ENCODE measurements at places on chromosomes 5 and 9.

DNA sequence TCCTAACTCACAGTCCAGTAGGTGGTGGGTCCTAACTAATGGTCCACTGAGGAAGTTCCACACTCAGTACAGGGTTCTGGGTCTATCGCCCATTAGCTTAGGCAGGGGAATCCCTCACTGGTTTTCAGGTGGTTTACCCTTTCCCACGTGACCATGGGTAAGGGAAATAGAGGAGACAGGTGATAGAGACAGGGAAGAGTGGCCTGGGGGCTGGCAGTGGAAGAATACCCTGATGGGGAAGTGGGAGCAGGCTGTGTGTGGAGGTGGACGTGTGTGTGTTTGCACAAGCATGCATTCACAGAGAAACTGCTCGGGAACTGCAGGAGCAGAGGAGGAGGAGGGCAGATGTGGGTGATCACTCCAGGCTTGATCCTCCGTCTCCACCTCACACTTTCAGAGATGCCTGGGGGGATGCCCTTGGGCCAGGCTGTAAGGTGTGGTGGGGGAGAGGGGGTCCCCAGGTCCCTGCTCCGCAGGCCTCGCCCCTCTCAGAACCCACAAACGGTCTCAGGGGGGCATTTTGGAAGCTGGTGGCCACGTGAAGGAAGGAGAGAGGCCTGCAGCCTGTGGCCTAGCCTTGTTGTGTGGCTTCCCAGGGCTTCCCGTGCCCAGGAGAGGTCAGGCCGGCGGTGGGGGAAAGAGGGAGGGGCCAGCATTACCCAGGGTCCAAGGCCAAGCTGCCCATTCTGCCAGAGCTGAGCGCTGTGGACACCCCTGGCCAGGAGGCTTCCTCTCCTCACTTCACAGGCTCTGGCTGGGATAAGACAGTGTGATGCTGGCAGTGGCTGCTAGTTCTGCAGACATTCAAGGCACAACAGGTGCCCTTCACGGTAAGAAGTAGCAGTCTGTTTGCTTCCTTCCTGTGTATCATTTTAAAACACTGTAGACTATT is 80.0 kb downstream of the OTULIN start:
- DNase-seq: no peak

- DNase-seq: no peak
These were observed 244.0 kb downstream of the SEC61B start for GRCh38 chr9:99466104-99466503.

GRCh38 chr5:61933787-61934626 is 372.0 kb upstream of the KIF2A start:
- DNase-seq: peak; percentile 1

- DNase-seq: no peak
These were observed 12.4 kb downstream of the CDC37L1 start for GRCh38 chr9:4691795-4692194.

DNA sequence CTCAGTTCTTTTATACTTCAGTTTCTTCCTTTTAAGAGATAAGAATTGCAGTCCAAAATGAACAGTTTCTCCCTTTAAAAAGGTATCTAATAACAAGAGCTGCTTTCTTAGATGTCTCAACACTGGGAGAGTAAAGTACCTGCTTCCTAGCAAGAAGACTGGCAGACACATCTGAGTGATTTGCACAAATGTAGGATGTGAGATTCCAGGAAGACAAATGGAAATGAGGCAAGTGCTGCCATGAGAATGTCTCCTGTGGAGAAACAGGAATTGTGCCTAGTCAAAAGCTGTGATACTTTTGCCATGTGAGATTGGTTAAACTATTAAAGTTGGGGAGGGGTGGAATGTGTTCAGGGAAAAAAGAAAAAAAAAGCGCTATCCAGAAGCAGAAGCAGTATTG is 159.1 kb downstream of the HTR1A start:
- no peak for DNase-seq

DNA sequence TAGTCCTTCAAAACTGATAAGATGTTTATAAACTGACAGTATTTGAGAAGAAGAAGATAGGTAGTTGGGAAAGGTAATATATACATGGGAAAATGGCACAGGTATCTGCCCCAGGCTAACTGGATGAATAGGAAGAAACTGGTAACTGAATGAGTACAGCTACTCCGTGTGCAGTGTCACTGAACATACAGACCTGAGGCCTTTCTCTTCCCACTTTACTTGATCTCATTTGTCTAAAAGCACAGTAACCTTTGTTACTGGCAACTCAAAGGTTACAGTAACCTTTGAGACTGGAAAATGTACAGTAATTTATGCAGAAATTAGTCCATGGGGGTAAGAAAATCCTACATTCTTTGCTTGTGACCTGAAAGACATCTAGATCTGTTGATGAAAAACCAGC is 735.0 kb upstream of the RIOK2 start:
- no peak for DNase-seq

- no peak for DNase-seq
These were observed 1275.4 kb upstream of the CDH18 start for GRCh38 chr5:21263361-21263760.

DNA sequence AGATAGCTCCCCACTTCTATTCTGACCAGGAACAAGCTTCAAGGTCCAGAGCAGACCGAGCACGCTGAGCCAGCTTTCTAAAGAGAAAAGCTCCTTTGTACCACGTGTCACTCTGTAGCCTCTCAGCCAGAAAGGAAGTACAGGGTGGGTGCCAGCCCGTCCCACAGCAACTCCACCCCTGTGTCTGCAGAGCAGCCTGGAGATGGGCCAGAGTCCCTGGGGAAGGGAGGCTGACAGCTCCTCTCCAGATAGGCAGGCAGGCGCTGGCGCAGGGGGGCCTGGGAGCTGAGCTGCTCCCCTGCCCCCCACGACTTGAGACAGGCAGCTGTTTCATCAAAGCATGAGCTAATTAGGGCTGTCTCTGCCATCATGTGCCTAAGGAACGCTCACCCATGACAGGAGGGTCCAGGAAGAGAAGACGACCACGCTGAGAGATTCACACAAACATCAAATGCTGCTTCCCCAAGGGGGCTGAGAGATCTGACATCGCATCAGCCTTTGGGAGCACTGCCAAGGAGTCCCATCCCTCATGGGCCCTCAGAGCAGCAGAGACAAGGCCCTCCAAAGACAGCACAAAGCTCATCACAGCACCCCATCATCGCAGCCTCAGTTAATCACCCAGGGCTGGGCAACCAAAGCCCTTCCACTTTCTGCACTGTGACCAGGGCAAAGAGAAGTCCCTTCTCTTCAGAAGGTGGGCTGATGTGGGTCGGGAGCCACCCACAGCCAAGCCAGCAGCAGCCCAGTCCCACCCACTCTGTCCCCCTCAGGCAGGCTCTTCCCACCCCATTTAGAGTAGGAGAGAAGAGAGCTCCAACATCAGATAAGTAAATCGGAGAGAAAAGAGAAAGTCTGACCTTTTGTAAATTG is 78.5 kb upstream of the LRRTM2 start:
- peak; percentile 57 for DNase-seq
